NCI-H774 (cell line): ENCODE measurements at places on chromosomes 2 and 18.

- no peak for DNase-seq
Measured at GRCh38 chr2:46390901-46391395, 88.4 kb upstream of the TMEM247 start.

- no peak for DNase-seq
Measured at GRCh38 chr18:6504605-6505497, 90.1 kb upstream of the L3MBTL4 start.

DNA sequence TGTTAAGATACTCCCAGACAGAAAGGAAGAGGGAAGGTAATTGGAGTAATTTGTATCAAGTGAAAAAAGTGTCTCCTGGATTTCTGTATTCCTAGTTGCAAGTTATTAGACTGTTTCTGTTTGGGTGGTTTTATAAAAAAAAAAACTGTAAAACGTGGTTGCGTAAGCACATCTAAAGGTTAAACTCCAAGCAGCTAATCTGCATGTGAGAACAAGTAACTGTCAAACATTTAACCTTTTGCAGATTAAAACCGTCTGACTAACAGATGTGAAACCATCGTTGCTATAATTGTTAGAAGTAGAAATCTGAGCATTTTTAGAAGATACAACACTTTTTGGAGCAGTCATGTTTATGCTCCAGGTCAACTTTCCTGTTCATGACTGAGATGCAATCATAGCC is 72.3 kb downstream of the AFF3 start:
- no peak for DNase-seq

GRCh38 chr18:58247363-58247834 is 203.4 kb downstream of the NEDD4L start:
- no peak for DNase-seq

DNA sequence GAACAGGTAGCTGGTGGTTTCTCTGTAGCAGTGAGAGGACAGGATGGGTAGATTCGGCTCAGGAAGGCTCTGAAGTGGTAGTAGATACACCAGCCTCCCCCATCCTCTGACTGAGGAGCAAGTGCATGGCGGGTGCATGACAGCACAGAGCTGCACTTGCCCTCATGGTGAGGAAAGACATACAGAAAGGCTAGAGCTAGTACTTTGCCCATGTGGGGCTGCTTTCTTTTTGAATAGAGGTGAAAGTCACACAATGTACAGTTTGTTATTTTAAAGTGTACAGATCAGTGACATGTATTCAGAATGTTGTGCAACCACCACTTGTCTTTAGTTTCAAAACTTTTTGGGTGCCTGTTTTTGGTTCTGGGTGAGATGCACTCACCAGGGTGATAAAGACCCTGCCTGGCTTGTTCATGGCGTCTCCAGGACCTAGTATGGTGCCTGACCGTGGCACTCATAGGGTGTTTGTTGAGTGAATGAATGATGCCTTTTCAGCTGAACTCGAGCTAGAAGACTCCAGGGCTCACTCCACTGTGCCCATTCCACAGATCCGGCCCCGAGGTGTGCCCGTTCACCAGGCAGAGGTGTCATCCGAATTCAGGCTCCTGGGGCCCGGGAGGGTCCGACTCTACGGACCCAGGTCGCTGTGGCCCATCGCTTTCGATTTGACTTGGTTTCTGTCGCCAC is 421 bp upstream of the VAMP5 start:
- DNase-seq: no peak

GRCh38 chr2:170386554-170386953 is 208.6 kb downstream of the MYO3B start:
- no peak for DNase-seq

DNA sequence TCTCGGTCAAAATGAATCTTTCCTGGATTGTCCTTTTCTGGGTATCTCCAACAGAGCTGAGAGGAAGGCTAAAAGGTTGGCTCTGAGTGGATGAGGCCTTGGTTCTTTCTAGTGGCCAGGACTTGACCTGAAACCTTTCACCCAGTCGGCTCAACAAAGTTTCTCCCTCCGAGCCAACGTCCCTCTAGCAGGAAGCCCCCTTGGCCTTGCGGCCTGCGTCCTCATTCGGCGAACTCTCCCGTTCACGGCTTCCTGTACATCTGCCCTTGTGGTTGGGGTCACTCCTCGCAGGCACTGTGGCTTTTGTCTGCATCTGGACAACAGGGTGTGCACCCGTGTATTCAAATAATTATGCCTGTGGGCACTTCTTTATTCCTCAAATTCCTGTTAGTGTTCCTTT is 9.4 kb upstream of the SIX3 start:
- DNase-seq: no peak

DNA sequence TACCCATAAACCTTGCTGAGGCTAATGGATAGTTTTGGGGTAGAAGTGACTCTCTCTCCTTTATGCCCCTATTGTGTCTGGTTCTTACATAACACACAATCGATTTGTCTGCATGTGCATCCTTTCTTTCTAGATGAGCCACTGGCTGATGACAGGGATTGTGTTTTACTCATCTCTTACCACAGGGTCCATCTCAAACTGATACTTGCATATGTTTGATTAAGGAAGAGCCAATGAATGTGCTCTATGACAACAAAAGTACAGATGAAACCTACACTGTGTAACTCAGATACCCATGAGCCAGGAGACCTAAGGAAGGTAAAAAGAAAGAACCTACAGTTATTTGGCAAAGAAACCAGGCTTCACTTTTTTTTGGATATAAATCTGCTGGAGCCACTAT is 13.2 kb upstream of the BZW1 start:
- DNase-seq: no peak
